ENCODE measurements at places on chromosomes 2 and 18.

GRCh38 chr2:207405150-207405549, 124.6 kb upstream of the CREB1 start:
- DNase-seq, result no peak

DNA sequence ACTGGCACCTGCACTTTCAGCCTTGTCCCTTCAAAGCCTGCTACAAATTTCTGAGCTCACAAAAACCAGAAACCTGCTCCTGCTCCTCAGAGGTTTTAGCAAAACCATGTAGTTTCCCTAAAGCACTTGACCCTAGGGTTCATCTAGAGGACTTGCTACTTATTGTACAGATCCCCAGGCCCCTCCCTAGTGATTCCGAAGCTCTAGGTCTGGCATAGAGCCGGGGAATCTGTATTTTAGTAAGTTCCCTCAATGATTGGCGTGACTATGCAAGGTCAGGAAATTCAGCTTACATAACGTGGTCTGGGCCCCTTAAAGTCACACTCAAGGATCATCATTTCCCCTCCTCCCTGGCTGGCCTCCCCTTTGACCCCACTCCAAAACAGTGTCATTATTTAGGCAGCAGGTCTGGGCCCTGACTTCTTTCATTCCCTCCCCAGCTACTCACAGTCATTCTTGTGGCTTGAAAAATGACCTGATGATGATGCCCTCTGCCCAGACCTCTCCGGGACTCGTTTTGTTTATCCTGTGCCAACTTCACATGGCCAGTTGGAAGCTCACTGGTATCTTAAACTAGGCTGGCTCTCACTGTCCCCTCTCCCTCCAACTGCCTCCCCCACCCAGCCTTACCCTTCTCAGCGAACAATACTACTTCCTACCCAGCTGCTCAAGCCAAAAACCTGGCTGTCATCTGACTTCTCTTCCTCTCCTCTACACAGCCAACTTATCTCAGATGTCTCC, 36.0 kb downstream of the WDFY1 start:
- no peak for DNase-seq

- no peak for DNase-seq
Measured at GRCh38 chr2:36493306-36493705, 104.7 kb downstream of the FEZ2 start.

GRCh38 chr2:43169987-43170386, 56.4 kb downstream of the ZFP36L2 start:
- DNase-seq, result no peak

GRCh38 chr18:22346953-22347605, 70.6 kb downstream of the CTAGE1 start:
- DNase-seq, result no peak

GRCh38 chr2:241940329-241940728, 70.8 kb downstream of the RTP5 start:
- no peak for DNase-seq

DNA sequence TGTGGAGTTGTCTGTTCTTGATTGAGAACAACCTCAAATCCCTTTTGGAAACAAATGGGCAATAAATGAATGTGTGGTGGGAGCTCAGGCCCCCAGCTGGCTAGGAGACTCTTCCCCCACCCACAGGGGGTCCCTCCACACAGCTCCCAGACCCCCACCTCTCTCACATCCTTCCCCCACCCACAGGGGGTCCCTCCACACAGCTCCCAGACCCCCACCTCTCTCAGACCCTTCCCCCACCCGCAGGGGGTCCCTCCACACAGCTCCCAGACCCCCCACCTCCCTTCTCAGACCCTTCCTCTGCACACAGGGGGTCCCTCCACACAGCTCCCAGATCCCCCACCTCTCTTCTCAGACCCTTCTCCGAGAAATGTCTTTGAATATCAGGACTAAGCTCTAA, 79.0 kb upstream of the CTDP1 start:
- no peak for DNase-seq

- DNase-seq, result no peak
Measured at GRCh38 chr2:167602122-167602521, 645.3 kb downstream of the STK39 start.

- no peak for DNase-seq
Measured at GRCh38 chr18:41828137-41828536, 126.9 kb upstream of the PIK3C3 start.

GRCh38 chr2:160061944-160062291, 497 bp downstream of the PLA2R1 start:
- DNase-seq, result no peak

- no peak for DNase-seq
Measured at GRCh38 chr2:121147766-121148165, 137.2 kb downstream of the TFCP2L1 start.
